ENCODE measurements at places on chromosomes 11 and 22.

DNA sequence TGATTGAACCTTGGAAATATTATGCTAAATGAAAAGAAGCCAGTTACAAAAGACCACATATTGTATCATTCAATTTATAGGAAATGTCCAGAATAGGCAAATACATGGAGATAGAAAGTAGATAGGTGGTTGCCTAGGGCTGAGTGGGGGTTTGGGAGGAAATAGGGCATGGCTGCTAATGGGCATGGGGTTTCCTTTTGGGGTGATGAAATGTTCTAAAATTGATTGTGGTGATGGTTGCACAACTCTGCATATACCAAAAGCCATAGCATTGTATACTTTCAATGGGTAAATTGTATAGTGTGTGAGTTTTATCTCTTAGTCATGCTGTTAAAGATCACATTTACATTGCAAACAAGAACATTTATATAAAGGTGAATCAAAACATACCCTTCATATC, 48.7 kb downstream of the LDLRAD3 start:
- DNase-seq = no peak

DNA sequence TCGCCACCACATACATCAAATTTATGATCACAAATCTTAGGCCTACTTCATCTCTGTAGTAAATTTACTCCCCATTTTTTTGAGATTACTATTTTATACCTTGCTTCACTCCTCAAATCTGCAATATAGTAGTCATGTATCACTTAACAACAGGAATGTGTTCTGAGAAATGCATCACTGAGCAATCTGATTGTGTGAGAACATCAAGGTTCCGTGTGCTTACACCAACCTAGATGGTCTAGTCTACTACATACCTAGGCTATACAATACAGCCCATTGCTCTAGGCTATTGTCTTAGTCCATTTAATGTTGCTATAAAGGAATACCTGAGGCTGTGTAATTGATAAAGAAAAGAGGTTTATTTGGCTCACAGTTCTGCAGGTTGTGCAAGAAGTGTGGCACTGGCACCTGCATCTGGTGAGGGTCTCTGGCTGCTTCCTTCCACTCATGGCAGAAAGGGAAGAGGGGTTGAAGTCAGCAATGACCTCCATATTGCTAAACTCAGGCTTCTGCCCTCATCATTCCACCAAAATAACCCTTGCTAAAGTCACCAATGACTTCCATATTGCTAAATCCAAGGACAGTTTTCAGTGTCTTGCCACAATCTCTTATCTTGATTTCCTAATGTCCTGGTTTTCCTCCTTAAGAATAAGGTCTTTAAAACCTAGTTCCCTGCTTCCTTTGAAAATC, 140.3 kb downstream of the RBFOX2 start:
- no peak for DNase-seq

GRCh38 chr22:46013460-46014416, 36.8 kb upstream of the WNT7B start:
- peak; percentile 88 for DNase-seq

- peak; percentile 47 for DNase-seq
Observed at GRCh38 chr11:134033696-134034491, 35.0 kb upstream of the JAM3 start.

GRCh38 chr11:95788921-95789505, 569 bp downstream of the FAM76B start:
- no peak for DNase-seq

DNA sequence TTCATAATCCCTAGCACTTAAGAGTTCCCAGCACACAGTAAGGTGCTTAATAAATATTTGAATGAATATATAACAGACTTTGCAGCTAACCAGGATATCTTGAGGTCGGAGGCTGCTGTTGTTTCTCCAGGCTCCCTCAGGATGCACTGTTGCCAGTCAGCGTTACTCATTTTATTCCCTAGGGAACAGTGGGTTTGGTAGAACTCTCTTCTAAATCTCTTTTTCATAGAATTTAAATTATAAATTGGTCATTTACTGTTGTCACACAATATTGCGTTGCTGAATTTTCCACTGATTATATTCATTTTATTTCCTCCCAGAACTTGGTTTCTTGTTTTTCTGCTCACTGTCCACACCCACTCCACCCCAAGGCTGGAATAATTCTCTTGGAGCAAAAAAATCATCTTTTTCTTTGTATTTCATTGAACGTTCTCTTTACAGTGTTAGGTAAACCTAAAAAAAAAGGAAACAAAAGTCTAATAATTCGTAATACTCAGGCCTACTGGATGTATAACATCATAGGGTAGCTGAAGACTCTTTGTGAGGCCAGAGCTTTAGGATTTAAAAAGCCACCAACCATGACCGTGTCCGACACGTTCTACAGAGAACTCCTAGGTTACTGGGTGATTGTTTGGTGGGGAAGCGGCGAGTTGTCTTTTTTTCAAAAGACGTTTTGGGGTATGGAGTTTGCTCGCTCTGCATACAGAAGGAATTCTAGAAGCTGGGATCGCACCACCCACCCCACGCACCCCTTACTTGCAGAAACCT, 766 bp upstream of the CAPRIN1 start:
- DNase-seq = no peak

DNA sequence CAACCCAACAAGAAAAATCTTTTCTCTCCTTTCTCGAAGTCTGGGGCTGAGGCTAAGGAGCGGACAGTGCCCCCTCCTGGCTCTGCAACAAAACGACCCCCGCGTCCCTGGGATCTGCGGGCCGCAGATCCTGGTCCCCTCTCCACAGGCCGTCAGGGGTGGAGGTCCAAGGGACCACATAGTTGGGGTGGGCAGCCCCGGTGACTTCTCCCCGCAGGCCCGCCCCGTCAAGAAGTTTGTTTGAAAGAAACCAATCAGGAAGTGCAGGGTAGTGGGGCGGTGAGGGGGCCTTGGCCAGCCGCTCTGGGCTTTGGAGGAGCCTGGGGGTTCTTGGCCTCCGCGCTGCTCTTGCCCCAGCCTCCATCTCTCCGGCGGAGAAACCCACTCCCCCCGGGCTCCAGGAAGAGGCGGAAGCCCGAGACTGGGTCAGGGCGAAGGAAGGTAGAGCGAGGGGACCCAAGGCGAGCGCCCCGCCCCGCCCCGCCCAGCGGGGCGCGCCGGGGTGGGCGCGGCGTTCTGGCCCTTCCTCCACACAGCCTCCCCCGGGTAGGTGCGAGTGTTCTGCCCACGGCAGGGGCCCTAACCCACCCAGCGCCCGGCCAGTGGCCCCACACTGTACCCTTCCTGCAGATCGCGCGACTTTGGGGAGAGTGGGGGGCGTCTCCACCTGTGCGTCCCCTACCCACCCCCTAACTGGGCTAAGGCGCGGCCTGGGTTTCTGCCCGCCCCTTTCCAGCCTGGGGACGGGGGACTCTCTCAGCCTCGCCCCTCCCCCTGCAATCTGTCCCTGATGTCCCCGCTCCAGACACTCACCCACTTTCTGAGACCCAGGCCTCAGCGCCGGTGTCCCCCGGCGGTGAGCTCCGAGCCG, 1.3 kb downstream of the TP53I11 start:
- DNase-seq = peak; percentile 14

GRCh38 chr22:46801331-46801811, 38.9 kb downstream of the TBC1D22A start:
- no peak for DNase-seq
